ENCODE measurements at places on chromosomes 13 and 19. TPM values are rescaled to one million over a fixed set of nuclear protein-coding genes. Genes with fewer than 3 reads are reported as not detected.

Gene NTF4
- not detected for total RNA-seq

Gene ZNF730
- total RNA-seq = 4.2 TPM

Gene LILRB2
- total RNA-seq = not detected

Gene DOCK6
- 2.9 TPM for total RNA-seq

Gene PNPLA6
- 40.5 TPM for total RNA-seq

Gene C2CD4C
- total RNA-seq = 0.06 TPM

Gene NLRP7
- not detected for total RNA-seq

Gene SLC6A16
- total RNA-seq = not detected

Gene ELAVL3
- total RNA-seq = not detected

Gene SMIM24
- total RNA-seq = not detected

Gene IGFL1
- not detected for total RNA-seq

Gene PINLYP
- total RNA-seq = 0.11 TPM

Gene DOCK9
- 28.0 TPM for total RNA-seq

Gene CGB3
- total RNA-seq = 5.3 TPM

Gene MADCAM1
- not detected for total RNA-seq

Gene PRX
- 1.6 TPM for total RNA-seq

Gene TRPM4
- total RNA-seq = 2.1 TPM

Gene RGS9BP
- 0.54 TPM for total RNA-seq

Gene OR2Z1
- not detected for total RNA-seq

Gene RETN
- not detected for total RNA-seq

Gene PGLYRP1
- not detected for total RNA-seq

Gene C19orf44
- 3.2 TPM for total RNA-seq

Gene IGFLR1
- 2.8 TPM for total RNA-seq

Gene PLIN3
- total RNA-seq = 114 TPM

Gene SH2D3A
- total RNA-seq = 1.3 TPM

Gene EPSTI1
- 0.86 TPM for total RNA-seq

Gene PCDH8
- 1.3 TPM for total RNA-seq

Gene KHSRP
- total RNA-seq = 76.0 TPM

Gene STXBP2
- total RNA-seq = 15.8 TPM

Gene CD70
- 62.8 TPM for total RNA-seq

Gene CEACAM5
- not detected for total RNA-seq

Measured in Daoy (cell line).